Left ventricle myocardium superior (tissue), 1 donor: ENCODE measurements at places on chromosomes 4 and X.

DNA sequence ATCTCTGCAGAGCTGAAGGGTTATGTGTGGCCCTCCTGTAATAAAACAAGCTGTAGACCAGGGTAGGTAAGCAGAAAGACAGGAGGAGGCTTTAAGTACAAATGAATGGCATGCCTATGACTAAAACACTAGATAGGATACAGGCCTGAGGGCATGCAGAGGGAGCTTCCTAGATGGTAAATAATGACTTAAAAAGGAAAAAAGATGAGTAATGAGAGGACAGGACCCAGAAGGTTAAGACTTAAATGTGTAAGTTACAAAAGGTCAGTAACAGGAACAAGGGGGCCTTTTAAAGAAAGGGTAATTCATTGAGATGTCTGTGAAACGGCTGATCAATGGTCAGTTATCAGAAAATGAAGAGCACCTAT lies 194.8 kb downstream of the SOWAHB start:
- no peak for DNase-seq

DNA sequence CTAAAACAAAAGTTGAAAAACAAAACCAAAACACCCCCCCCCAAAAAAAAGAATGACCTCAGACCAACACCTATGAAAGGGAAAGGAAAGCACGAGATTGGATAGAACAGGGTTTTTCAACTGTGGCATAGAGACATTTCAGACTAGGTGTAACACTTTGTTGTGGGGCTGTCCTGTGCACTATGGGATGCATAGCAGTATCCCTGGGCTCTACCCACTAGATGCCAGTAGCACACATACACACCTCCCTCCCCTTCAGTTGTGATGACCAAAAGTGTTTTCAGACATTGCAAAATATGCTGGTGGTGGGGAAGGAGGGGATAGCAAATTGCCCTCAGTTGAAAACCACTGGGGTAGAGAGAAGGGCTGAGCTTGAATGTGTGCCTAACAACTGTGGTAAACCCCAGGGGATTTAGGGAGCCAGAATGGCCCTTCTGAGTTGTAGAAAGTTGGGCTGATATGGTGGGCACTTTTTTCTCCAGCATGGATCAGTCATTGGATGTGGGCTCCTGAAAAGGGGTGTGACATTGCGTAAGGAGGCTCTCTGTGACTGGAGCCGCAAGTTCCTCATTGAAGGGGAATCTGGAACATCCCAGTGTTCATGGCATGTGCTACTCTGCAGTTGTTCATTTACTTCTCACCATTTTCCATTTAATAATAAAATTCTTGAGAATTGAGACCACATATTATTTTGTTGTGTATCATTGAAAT lies 8.8 kb upstream of the GEMIN8 start:
- no peak for DNase-seq

DNA sequence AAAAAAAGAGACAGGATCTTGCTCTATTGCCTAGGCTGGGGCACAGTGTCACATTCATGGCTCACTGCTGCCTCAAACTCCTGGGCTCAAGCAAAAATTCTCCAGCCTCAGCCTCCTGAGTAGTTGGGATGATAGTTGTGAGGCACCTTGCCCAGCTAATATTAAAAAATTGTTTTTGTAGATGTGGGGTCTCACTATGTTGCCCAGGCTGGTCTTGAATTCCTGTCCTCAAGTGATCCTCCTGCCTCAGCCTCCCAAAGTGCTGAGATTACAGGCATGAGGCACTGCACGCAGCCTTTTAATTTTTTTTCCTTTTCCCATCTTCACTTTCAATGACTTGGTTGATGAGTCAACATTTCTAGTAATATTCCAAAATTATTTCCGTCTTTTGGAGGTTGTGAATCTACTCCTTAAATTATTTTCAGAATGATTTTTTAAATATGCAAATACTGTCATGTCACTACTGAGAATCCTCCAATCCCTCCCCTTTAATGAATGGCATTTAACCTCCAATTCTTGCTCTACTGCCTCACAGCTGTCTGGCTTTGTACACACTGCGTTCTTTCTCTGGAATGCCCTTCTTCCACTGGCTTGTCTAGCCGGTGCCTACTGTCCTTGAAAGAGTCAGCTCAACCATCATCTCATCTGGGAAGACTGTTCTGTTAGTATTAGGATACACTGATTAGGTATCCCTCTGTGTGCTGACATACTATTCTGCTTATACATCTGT lies 27.5 kb upstream of the DCTD start:
- no peak for DNase-seq

- no peak for DNase-seq
These were observed 116.3 kb downstream of the STOX2 start for GRCh38 chr4:184021389-184021788.

DNA sequence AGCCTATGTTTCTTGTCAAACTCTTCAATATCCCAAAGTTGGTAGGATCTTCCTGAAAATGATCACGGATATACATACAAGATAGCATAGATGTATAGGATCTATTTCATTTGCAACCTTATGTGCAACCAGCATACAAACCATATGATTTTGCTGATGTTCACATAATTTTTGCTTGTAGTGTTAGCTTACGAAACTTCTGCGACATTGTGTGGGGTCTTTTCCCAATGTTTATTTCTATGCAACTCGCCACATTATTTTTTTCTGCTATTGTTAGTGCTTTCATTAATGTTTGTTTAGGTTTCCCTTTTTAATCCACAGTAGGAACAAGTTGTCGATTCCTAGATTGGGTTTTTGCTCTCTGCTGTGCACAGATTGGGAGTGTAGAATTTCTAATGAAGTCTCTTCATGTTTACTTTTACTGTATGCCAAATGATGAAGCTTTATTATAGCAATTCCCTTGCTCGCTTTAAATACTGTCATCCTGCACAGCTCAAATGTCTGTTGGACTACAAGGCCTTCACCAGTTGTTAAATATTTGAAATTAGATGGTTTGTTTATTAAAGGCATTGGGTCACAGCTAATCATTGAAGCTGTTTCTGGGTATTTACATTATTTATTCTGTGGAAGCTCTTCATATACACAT lies 257.6 kb upstream of the PCDH7 start:
- no peak for DNase-seq

DNA sequence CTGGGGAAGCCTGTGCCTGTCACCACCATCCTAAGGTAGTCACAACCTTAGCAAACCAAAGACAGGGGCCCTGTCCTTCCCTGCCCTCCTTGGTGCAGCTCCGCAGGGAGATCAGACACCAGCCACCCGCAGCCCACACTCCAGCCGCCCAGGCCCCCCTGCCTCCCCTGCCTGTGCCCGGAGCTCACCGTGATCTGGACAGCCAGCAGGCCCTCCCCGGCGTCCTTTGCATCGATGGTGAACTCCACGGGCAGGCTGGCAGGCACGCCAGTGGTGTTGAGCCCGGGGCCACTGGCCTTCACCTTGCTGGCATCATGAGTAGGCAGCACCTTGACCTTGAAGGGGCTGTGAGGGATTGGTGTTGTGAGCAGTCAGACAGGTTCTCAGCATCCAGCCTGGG lies 16.4 kb downstream of the FLNA start:
- DNase-seq, result peak; percentile 16

DNA sequence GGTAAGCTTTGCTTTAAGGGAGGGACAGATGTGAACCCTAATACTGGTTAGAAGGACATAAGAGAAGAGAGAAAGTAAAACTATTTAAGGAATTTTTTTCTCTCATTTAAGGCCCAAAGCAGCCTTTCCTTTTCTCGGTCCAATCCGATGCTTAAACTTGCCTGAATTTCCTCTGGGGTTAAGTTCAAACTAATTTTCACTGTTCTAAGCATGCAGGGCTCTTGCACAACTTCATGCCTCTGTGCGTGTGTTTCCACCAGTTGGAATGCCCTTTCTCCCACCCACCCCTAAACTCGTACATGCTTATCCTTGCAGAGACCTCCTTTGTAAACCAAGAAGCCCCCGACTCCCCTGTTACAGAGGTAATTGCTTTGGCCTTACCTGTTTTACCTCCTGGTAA lies 204.7 kb downstream of the CBR4 start:
- DNase-seq, result no peak

DNA sequence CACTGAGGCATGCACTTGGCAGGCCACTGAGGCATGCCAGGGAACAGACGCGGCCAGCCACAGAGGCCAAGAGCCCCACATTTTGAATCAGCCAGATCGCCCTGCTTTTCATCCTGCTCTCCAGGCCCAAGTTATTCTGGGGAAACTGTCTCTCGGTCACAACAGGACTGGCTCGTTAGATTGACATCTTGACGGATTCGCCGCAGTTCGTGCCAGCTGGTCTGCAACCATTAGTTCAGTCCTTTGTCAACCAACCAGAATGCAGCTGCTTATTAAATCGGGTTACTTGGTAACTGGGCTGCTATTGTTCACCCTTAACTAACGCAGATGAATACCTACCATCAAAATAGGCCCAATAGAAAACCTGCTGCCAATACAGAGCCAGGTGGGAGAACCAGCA lies 16.7 kb downstream of the CLDN34 start:
- DNase-seq, result no peak

GRCh38 chr4:150315175-150315574 lies 236.9 kb downstream of the DCLK2 start:
- DNase-seq, result no peak

DNA sequence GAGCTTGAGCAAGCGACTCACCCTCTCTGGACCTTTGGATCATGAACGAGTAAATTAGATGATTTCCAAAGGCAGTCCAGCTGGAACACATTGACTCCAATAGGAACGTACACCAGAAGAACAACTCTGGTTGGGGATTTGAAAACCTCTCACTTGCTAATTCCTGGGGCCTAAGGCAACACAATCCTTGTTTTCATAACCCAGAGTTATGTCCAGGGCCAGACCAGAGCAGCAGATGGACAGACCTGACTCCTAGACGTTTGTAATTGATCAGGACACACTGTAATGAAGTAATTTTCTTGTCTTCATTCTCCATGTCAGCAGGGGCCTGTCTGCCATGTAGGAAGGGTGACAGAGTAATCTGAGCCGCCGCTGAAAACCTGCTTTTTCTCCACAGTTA lies 283.9 kb downstream of the IDS start:
- DNase-seq, result no peak

DNA sequence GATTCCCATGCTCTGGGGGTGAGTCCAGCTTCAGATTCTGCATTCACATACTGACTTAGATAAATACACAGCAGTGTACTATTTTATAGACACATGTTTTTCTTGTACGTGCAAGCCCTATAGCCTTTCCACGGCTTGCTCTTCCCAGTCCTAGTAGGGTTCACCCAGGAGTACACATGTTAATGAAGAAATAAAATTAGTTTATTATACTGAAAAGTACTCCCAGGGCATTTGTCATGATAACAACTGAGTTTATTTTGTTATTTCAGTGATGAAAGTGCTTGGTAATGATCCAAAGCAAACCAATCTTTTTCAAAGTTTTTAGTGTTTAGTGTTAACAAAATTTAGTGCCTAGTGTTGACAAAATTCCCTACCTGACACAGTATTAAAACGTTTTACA lies 21.3 kb downstream of the MAPK10 start:
- DNase-seq, result no peak

DNA sequence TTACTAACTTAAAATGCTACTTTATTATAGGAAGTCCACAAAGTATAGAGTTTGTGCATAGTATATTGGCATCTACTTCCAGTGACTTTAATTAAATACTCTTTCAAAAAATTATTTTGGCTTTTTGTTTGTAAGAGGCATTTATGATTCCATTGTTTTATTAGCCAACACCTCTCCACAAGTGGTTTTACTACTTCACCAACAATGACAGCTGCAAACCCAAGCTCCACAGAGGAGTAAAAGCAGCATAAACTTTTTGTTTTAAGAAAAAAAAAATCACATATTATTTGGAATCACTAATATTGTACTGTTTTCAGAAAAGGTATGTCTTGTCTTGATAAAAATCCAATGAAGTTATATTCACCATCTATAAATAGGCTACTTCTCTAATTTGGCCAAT lies 88.5 kb downstream of the FIP1L1 start:
- no peak for DNase-seq

- no peak for DNase-seq
These were observed 27.9 kb upstream of the FUNDC1 start for GRCh38 chrX:44570522-44570921.

GRCh38 chr4:1610791-1611500 lies 73.2 kb downstream of the FAM53A start:
- DNase-seq, result peak; percentile 14

DNA sequence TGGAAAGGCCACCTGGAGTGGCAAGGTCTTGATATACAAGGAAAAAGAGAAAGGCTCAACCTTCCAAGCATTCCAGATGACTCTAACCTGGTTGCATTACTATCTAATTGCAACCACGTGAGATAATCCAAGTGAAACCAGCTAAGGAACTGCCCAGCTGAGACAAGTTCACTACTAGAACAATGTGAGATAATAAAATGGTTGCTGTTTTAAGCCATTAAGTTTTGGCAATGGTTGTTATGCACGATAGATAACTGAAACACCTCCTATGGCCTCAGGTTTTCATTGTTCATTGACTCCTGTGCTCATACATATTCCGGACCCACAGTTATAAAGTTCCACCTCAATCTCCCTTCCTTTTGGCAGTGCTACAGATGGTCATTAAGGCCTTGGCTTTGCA lies 9.2 kb upstream of the CXorf66 start:
- DNase-seq, result no peak

DNA sequence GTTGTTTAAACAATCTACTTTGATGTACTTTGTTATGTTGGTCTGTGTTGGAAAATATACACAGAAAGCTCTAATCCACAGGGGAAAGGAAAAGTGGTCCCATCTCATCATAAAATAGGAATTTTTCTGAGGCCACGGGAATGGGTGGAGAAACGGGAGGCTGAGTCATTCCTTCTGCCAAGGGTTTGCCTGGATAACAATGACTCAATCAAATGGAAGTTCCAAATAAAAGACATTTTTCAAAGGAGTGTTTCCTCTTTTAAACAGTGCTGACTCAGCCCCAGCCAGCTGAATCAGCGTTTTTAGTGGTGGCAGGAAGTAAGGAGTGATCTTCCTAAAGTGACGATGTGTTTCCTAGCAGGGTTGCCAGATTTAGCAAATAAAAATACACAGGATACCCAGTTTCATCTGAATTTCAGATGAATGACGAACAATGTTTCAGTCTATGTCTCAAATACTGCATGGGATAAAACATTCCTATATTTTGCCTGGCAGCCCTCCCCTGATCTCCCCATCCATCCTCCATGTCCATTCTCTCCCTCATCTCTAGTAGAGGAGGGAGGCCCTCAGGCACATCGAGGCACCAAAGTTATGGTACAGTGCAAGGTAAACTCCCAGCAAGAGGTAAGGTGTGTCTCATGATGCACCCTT lies 345.4 kb upstream of the GATB start:
- DNase-seq, result peak; percentile 62

GRCh38 chr4:137025484-137026059 lies 506.7 kb downstream of the PCDH18 start:
- DNase-seq, result no peak

GRCh38 chr4:185004562-185005218 lies 13.6 kb upstream of the HELT start:
- DNase-seq, result peak; percentile 64

GRCh38 chr4:182478475-182478874 lies 235.3 kb downstream of the TENM3 start:
- no peak for DNase-seq

- no peak for DNase-seq
These were observed 253.7 kb upstream of the DIAPH2 start for GRCh38 chrX:96430756-96431455.
